Foreskin fibroblast (primary cell): ENCODE measurements at places on chromosomes 4 and X.

DNA sequence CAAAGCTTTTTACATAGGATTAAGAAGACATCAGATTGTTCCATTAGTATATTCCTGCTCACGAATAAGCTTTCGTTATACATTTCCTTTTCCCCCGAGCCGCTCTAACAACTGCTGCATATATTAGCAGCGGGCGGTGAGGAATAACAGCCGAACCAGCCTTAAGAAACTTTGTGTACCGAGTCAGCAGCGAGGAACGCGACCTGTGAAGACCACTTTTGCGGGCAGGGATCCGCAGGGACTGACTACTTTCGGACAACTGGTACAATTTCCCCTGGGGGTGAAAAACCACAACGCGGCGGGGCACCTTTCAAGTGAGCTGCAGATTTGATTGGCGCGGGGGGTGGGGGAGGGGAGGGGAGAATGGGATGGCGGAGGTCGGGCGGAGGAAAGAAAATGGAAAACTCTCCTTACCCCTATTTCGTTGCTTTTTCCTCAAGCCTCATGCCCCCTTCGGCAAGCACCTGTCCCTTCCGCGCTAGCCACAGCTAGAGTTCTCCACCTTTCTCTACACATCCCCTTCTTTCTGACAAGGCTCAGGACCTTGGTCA lies 5.9 kb upstream of the PITX2 start:
- DNase-seq, result no peak

- no peak for DNase-seq
Measured at GRCh38 chr4:75644095-75644494, 13.8 kb upstream of the CDKL2 start.

DNA sequence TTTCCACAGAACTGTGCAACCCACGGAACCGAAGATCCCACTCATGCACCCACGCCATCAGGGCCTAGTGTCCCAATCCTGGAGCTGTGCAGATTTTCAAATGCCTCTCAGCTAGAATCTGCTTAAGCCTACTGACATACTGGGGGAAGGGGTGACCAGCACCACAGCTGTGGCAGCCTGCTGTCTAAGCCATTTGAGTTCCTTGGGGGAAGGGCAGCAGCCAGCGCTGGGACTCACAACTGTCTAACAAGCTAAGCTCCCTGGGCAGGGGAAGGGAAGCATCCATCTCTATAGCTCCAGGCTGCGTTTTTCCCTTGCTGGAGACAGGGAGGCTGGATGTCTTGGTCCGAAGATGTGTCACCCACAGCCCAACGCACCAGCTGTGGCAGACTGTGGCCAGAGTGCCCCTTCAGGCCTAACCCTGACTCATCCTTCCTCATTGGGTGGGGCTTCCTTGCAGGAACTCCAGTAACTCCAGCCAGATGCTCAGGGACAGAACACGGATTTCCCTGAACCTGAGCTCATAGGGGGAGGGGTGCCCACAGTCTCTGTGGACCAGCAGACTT lies 194.8 kb downstream of the CHRDL1 start:
- peak; percentile 69 for DNase-seq

DNA sequence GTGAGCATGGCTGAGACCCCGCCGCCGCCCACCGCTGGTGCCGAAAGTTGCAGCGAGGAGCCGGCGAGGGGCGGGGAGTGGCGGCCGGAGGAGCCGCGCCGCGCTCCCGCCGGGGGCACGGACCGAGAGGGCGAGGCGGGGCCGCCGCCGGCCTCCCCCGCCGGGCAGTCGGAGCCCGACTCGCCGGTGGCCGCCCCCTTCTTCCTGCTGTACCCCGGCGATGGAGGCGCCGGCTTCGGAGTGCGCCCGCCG lies 16.5 kb downstream of the UTP3 start:
- no peak for DNase-seq

DNA sequence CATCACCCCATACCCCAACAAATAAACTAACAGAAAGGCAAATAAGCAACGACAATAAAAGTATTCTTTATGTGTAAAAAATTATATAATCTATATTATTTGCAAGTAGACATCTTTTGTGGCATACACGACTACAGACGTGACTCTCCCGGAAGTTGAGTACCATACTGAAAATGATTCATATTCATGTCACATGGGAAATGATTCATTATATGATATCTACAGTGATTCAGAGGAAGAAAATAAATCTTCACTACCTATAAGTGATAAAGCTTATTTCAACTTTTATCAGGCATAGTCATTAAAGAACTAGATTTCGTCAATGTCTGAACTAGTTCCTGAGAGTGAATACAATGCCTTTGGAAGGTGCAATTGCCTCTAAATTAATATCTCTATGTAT lies 4.6 kb upstream of the ANTXR2 start:
- DNase-seq, result no peak

DNA sequence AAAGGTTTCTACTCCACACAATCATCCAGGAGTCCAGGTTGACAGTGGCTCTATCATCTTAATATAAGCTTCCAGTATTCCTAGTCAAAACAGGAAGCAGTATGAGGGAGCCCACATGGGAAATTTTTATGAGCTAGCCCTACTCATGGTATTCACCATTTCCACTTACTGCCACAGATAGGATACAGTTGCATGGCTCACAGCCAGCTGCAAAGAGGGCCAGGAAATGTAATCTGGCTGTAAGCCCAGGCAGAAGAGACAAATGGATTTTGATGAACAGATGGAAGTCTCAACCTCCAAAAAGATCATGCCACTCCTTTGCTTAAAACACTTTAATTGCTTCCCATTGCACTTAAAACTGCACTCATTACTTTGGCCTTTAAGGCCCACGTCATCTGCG lies 150.6 kb downstream of the ADAMTS3 start:
- DNase-seq, result peak; percentile 64

GRCh38 chrX:9273744-9274143 lies 191.1 kb upstream of the TBL1X start:
- DNase-seq, result no peak

DNA sequence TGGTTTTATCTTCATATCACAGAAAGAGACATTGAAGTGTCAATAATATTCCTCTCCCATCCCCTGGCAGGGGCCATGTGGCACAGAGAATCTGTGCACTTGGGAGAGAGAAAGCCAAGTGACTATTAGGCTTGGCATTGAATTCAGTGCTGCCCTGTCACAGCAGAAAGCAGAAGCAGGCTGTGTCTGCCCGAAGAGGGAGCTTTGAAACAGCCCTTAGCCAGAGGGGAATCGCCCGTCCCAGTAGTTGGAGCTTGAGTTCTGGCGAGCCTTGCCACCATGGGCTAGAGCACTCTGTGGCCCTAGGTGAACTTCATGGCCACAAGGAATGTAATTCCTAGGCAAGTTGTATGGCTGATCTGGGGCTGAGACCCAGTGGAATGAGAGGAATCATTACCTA lies 282.5 kb upstream of the PCDH10 start:
- no peak for DNase-seq

GRCh38 chr4:105719204-105719603 lies 10.6 kb downstream of the GSTCD start:
- no peak for DNase-seq

DNA sequence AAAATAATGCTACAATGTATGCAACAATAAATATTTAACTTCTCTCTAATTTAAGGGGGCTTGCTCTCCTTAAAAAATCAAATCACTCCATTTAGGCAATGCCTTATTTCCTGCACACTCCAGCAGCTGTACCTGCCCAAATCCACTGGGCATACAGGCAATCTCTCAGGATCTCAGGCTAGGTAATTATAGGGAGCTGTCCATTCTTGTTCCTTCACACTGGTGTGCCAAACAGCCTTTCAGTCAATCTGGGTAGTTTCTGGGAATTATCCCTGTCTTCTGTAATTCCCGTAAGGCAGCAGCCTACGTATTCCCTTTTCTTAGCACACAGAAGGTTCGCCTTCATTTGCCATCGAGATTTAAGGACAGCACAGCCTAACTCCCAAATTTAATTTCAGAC lies 922.6 kb upstream of the SLIT2 start:
- no peak for DNase-seq

GRCh38 chr4:155759372-155760252 lies 791 bp downstream of the GUCY1B1 start:
- DNase-seq, result no peak

GRCh38 chrX:68895341-68895755 lies 66.5 kb downstream of the EFNB1 start:
- DNase-seq, result no peak

DNA sequence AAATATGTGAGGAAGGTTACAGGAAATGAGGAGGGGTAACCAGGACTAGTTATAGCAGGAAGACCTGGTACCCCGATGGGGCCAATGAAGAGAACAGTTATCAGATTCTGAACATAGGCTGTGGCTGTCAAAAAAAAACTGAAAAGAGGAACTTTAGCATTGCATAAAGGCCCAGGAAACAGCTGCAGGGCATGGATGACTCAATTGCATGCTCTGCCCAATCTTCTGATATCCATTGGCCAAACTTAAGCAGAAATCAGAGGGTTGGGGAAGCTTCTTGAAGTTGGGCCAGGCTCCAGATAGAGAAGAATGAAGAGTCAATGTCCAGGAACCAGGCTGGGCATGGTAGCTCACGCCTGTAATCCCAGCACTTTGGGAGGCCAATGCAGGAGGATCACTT lies 1222.4 kb upstream of the PRKX start:
- peak; percentile 23 for DNase-seq

DNA sequence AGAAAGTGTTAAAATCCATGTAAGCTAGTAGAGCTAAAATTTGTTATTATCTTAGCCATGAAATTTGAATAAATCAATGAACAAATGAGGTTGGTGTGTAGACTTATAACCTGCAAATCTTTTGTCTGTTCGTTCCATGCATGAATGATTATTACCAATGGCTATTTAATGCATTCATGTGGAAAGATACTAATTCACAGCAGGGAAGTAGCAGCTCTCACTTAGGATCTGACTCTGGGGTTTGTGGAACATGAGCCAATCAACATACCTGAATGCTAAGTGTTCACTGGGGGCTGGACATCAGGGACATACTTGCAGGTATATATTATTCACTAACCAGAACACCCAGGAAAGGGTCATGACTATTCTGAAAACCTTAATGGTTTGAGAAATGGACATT lies 444.1 kb downstream of the STIM2 start:
- no peak for DNase-seq

- no peak for DNase-seq
Measured at GRCh38 chrX:123728554-123728953, 4.3 kb downstream of the THOC2 start.

- no peak for DNase-seq
Measured at GRCh38 chr4:89248879-89249281, 58.7 kb downstream of the GPRIN3 start.

GRCh38 chrX:12949927-12950656 lies 24.8 kb upstream of the TMSB4X start:
- DNase-seq, result peak; percentile 84

DNA sequence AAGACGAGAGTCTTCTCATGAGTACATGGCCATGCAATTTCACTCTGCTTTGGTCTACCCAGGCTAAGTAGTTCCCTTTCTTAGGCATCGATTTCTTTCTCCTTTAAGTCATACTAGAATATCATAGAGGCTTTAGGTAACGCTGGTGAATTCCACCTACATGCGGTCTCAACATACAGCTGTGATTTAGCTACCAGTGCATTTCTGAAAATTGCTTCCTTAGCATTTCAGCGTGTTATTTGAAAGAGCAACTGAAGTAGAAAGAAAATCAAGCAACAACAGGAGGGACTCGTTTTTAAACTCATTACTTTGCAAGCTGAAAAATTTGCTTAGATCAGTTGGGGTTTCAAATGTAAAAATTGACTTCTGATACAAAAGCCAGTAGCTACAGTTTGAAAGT lies 48.1 kb upstream of the RASGEF1B start:
- DNase-seq, result no peak

GRCh38 chr4:160265836-160266235 lies 1163.0 kb downstream of the RAPGEF2 start:
- DNase-seq, result no peak

DNA sequence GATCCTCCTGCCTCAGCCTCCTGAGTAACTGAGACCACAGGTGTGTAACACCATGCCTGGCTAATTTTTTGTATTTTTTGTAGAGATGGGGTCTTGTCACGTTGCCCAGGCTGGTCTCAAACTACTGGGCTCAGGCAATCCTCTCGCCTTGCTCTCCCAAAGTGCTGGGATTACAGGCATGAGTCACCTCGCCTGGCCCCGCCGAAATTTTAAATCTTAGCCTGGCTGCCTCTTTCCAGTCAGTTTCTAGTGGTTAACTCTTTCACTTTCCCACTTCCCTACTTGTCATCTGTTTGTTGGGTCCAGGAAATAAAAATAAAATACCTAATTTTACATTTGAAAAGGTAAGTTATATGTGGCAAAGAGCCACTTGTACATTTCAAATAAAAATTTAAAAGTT lies 62.4 kb downstream of the TMEM165 start:
- no peak for DNase-seq

- no peak for DNase-seq
Measured at GRCh38 chrX:9222299-9222698, 188.4 kb upstream of the FAM9B start.

GRCh38 chr4:13525606-13526281 lies 18.6 kb downstream of the NKX3-2 start:
- peak; percentile 8 for DNase-seq

DNA sequence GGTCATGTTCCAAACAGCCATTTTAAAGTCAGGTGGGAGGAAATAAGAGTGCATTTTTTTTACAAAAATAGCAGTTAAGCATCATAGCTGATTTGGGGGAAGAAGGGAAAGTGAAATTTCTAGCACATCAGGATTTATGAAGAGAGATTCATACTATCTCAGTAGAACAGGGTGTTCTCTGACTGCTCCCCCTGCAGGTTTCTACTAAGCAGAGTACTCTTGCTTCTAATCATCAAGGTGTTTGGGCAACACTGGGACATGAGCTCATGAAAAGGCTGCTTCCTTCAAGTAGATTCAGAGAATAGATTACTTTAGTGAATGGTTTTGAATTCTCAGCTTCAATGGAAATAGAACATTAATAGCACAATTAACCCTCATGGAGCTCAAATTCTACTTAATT lies 591.4 kb upstream of the PCDH10 start:
- no peak for DNase-seq

DNA sequence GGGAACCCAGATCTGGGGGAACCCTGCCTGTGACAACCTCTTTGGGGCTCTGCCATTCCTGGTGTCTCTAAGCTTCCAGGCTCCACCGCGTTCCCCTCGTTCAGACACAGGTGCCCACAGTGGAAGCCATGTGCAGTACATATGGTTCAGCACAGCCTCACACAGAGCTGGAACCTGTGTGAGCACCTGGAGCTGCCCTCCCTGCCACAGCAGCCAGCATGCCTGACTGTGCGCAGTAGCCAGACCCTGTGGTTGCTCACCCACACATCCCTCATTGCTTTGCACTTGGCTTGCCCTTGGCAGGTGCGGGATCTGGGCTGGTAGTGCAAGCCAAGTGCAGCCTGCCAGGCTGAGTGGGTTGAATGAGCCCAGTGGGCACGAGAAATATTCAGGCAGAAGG lies 814.2 kb downstream of the PDHA2 start:
- DNase-seq, result no peak

DNA sequence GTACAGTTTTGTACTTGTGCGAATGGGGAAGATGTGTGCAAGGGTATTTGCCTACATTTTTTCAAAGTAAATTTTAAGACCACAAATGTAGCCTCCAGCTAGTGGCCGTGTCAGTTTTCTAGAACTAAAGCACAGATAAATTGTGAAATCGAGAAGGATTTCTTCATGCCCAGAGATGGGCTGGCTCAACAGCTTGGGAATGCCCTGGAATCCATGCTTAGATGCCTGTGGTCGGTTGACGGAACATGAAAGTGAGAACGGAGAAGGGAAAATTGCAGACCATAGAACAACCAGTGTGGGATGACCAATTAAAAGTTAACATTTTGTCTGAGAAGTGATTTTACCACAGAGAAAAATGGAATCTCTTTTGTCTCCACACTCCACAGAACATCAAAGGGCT lies 73.2 kb upstream of the VCX2 start:
- no peak for DNase-seq
